ENCODE measurements at places on chromosomes 5 and 9.

GRCh38 chr5:159576902-159577301 is 246.6 kb upstream of the IL12B start:
- DNase-seq, result no peak

GRCh38 chr5:157568720-157569119 is 6.9 kb downstream of the ADAM19 start:
- DNase-seq, result no peak

DNA sequence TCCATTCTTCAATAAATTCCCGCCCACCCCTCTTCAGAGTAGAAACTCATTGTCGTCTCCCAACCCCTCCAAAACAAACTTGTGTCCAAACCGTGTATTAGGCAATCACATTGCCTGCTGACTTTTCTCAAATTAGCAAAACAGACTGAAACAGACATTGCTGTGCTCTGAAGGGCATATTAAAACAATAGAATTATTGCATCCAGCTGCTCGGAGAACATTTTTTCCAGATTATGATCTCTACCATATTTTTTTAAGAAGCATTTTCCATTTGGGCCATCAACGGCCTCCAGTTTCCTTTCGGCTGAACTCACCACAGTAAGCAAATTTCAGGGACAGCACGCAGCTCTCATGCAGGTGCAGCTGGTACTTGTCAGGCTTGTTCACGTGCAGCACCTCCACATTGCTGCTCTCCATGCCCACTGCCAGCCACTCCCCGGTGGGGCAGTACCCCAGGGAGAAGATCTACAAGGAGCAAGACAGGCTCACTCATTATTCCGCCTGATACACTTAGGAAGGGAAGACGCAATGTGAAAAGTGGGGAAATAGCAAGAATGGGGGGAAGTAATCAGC is 104.1 kb downstream of the TLE1 start:
- no peak for DNase-seq

GRCh38 chr9:97311798-97312500 is 4.5 kb downstream of the CCDC180 start:
- no peak for DNase-seq

- DNase-seq, result no peak
Observed at GRCh38 chr9:32291370-32291769, 93.1 kb upstream of the ACO1 start.

DNA sequence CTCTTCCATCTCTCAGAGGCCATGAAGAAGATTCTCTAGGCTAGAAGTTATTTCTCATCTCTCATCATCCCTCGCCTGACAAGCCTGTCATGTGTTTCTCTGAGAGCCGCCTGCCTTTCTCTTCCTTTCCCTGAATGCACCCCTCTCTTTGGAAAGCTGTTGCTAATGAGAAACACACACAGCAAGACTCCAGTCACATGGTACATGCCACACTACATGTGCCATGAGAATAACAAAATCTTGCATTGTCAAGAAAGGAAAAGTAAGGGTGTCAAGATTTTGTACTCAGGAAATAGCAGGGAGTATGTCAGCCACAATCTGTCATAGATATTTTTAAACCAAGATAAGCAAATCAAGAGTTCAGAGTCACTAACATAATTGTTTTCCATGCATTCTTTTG is 8.9 kb downstream of the AGXT2 start:
- no peak for DNase-seq

GRCh38 chr5:157390551-157391297 is 69.3 kb upstream of the NIPAL4 start:
- DNase-seq, result no peak

DNA sequence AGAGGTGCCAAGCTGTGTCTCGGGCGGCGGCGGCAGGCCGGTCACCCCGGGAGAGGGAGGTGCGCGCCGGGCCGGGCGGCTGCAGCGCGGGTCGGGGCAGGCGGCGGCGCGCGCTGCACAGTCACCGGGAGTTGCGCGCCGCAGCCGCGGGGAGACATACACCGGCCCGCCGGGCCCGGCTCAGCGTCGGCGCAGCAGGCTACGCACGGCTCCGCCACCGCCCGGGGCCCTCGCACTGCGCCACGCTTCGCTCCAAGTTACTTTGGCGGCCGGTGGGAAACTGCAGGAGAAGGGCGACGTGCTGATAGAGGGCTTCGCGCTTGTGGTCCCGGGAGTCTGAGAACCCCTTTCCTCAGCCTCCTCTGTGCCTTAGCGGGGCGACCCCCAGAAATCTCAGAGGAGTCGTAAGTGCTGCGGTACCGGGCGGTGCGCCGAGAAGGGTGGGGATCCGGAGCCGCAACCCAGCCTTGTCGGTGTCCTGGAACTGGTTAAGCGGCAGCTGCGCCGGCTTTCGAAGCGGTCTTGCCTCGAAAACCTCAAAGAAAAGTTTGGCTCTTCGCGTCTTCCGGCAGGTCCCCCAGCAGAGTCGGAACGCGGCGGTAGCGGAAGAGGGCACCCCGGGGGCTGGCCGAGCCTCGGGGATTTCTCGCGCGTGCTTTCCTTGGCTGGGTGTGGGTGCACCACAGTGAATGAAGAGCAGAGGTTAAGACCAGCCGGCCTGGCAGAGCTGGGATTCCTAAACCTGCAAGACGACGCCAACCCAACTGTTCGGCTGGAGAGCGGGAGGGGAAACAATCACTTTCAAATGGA is at the start of gene EFNA5:
TSS of gene EFNA5 (minus strand) at position 6 of the 810 bp plus-strand sequence.
- DNase-seq, result peak; percentile 73

- no peak for DNase-seq
Observed at GRCh38 chr5:11992518-11992917, 88.3 kb upstream of the CTNND2 start.

DNA sequence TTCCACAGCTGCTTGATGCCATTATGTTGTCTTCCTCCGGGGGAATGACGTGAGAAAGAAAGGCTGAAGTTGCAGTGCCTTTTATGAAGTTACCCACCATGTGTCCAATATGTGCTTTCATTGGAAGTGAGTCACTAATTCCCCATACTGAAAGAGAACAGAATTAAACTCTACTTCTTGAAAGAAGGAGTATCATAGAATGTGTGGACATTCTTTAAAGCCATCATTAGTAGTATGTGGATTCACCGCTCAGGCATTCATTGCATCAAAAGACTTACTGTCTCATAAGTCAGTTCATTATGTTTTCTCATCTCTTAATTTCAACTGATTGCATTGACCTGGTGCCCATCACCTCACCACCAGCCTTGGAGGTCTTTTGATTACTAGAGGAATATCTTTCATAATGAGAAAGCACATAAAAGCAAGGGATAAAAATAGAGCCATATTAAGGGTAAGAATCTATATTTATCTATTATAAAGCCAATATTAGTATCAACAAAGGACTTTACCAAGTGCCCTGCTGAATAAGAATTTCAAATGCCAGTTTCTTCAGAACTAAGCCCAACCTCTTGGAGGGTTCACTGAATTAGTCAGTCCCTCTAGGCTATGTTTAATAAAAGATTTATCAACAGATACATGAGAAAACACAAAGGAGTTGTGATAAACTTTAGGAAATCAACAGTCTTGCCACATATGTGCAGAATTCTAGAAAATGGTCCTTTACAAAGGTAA is 516.1 kb downstream of the NTRK2 start:
- DNase-seq, result no peak

- DNase-seq, result no peak
Observed at GRCh38 chr5:11212706-11213105, 451.7 kb upstream of the DAP start.

GRCh38 chr5:32394981-32395380 is 49.6 kb downstream of the ZFR start:
- no peak for DNase-seq

GRCh38 chr9:84926793-84927192 is 257.3 kb downstream of the NTRK2 start:
- no peak for DNase-seq

GRCh38 chr5:72515211-72515610 is 8.0 kb upstream of the ZNF366 start:
- DNase-seq, result no peak

DNA sequence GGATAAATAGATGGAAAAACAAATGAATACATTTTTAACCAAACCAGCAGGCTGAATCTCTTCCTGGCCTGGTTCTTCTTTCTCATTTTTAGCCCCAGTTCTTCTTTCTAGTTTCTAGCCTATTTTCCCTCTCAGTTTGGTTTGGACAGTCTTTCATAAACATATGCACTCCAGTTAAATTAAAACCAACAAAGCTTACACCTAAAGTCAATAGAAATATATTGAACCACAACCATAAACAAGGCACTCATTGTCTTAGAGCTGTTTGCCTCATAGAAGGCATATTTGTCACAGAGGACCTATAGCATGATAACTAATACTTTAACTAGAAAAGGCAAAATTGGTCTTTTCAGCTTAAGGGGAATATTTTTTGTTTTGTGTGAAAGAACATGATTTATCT is 638.3 kb downstream of the NR2F1-AS1 start:
- DNase-seq, result no peak

- no peak for DNase-seq
Observed at GRCh38 chr9:125038166-125038565, 97.3 kb upstream of the GOLGA1 start.

Measured in type B pancreatic cell (in vitro differentiated cells).